ENCODE measurements at places on chromosomes 7 and 10.

DNA sequence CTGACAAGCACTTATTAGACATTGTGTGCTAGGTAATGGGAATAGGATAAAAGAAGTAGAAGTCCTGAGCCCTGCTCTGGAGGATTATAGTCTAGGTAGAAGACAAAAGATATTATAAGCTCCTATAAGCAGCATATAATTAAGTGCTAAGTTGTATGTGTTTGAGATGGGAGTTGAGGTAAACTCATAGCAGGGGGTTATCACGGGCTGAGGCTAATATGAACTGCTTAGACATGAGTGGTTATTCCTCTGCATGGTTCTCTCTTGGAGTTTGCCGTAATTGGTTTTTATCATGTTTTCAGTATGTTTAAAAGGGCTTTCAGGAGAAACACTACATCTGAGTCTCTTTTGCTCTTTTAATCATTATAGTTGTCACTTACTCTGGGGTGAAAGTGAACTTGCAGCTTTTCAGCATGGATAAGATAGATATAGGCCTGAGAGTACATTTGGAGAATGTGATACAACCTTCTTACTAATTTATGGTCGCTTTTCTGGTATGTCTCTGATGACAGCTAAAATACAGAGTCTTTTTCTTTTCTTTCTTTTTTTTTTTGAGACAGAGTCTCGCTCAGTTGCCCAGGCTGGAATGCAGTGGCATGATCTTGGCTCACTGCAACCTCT, 39.0 kb downstream of the SMNDC1 start:
- DNase-seq, result no peak

GRCh38 chr10:391305-391704, 256.1 kb downstream of the ZMYND11 start:
- DNase-seq, result no peak

GRCh38 chr7:137316648-137317353, 26.7 kb downstream of the PTN start:
- DNase-seq, result peak; percentile 50

DNA sequence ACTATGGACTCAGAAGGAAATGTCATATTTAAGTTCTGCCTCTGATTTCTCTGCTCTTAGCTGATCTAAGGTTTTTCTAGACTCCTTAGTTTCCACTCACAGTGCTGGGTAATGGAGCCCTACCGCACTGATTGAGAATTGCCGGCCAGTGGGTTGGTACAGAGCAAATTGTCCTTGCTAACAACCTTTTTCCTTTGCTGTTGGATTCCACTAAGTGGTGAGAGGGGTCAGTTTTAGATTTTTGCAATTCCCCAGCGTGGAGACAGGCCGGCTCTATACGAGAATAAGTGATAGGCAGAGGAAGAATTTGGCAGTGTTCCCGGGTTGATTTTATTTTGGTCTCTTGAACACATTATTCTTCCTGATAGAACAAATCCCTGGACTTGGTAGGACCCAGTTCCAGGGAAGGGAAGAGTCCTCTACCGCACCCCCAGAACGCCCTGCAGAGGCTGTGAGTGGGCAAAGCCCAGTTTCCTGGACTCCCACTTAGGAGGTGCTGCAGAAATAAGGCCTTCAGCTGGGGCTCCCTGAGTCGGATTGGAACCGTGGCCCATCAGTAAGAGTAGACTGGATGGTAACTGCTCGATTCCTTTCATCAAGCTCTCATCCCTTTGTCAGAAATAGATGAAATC, 3.0 kb upstream of the NRP1 start:
- DNase-seq, result no peak

DNA sequence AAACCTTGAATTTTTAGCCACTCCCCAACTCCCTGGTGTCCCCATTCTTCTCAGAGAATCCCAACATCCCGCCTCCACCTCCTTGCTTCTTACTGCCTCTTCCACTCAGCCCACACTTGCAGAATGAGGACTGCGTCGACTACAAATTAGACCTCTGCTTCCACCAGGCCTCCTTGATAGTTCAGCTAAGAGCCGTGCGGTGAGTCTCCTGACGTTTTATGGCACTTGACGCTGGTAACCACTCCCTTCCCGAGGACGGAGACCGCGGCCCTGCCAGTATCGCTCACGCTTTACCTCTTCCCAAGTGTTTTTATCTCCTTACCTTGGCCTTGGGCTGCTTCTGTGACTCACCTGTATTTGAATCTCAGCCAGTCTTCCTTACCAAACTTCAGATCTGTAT, 31.1 kb downstream of the RBM17 start:
- DNase-seq, result no peak

DNA sequence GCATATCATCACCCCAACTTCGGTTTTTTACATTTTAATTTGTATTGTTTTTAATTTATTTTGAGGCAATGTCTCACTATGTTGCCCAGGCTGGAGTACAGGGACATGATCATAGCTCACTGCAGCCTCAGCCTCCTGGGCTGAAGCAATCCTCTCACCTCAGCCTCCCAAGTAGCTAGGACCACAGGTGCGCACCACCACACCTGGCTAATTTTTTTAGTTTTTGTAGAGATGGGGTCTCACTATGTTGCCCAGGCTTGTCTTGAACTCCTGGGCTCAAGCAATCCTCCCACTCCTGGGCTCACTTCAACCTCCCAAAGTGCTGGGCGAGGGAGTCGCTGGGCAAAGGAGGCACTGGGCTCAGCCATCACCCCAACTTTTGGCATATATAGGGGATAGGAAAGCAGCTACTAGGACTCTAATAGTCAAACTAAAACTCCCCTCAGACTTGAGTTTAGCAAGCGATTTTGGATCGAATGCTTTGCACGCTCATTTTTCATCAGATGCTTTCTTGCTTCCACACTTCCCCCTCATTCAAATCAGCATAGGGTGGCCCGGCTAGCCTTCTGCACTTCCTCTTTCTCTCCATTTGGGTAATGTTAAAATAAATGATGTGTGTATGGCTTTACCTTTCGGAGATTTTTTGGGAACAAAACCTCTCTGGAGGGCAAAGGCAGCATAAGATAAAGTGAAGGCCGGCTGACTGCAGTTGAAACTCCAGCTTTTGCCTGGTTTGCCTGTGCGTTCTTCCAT, 20.8 kb upstream of the NMT2 start:
- no peak for DNase-seq

Measured in right forelimb (tissue), 1 donor.